ENCODE measurements at places on chromosomes 16 and 17.

- DNase-seq = no peak
Measured at GRCh38 chr17:58332778-58333735, 4.5 kb upstream of the TSPOAP1 start.

DNA sequence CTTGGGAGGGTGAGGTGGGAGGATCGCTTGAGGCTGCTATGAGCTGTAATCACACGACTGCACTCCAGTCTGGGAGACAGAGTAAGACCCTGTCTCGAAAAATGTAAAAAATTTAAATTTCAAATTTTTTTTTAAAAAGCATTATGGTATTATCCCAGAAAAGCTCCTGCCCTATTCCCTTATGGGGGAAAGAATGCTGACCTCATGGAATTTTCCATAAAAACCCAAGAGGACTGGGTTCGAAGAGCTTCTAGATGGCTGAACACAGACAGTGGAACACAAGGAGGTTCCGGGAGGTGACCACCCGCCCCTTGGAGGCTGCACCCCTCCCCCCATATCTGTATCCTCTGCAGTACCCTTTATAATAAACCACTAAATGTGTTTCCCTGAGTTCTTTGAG, 4.0 kb downstream of the EIF4A3 start:
- DNase-seq = no peak

DNA sequence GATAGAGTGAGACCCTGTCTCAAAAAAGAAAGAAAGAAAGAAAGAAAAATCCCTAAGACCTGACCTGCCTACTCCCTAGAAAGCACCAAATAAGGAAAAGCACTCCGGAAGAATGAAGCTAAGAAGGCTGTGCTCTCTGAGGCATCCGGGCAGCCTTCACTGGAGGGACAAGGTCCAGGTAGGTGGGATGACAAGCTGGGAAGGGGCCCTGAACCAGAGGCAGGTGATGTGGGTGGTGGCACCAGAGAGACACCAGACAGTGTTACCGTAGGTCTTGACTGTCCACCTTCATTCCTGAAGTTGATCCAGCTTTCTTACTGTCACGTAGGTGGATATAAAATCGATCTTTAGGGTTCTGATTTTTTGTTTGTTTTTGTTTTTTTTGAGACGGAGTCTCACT, 26.3 kb downstream of the SMTNL2 start:
- no peak for DNase-seq

GRCh38 chr17:57170866-57171265, 85.5 kb upstream of the MSI2 start:
- no peak for DNase-seq

- DNase-seq = no peak
Measured at GRCh38 chr16:19281246-19281645, 4.3 kb upstream of the CLEC19A start.

DNA sequence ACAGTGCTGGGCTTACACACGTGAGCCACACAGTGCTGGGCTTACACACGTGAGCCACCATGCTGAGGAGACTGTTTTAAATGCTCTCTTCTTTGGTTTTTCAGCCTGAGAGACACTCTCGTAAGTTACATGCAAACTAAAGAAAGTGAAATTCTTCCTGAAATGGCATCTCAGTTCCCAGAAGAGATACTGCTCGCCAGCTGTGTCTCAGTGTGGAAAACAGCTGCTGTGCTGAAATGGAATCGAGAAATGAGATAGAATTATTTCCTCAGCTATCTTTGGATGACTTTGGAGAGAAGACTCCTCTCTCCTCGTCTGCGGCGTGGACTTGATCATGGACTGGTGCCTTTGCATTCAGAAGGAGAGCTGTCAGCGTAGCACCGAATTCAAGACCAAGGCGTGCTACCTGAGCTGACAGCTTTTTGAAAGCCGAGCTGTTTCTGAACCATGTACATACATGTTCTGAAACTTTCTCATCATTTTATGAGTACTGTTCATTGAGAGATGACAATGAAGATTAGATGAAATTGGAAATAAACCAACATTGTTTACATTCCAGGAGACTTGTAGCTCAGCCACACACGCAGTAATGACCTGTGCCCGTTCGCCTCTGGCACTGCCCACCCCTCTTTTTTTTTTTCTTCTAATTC, 21.6 kb upstream of the ENDOV start:
- DNase-seq = no peak
